ENCODE measurements at places on chromosomes 16 and 17. TPM values are rescaled to one million over a fixed set of nuclear protein-coding genes. Genes with fewer than 3 reads are reported as not detected.

- DNase-seq: no peak
Observed at GRCh38 chr17:40281663-40282062, 6.0 kb upstream of the CDC6 start.

The KCNJ18 gene
- not detected for total RNA-seq

The CSHL1 gene
- total RNA-seq: not detected

The MGAT5B gene
- 0.23 TPM for total RNA-seq

- DNase-seq: peak; percentile 90
Observed at GRCh38 chr16:3950343-3951193, 70.1 kb upstream of the CREBBP start.

DNA sequence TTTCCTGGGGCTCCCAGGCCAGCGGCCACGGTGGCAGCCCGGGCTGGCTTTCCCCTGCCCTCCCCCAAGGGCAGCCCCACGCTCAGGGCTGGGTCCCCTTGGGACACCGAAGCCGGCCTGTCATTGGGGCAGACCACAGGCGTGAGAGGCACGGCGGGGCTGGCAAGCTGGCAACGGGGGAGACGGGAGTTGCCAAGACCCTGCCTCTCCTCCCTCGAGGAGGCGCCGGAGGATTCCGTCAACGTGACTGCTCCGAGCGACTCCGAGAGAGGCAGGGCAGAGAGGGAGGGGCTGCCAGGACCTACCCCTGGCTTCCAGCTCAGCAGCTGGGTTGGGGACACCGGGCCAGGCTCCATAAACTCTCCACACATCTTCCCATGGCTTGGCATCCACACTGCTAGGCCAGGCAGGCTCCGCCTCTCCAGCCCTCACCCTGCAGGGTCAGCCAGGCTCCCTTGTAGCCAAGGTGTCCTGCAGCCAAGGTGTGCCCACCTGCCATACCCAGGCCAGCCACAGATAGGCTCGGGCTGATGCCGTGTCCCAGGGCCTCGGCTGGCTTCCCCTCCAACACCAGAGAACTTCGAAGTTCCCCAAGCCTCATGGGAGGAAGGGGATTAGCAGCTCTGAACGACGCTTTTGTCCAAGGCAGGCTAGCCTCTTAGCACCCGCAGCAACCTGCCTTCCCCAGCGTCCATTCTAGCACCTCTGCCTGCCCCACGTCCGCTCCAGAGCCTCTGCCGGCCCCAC lies 25.5 kb downstream of the TIMM22 start:
- no peak for DNase-seq

The SDK2 gene
- 3.6 TPM for total RNA-seq

DNA sequence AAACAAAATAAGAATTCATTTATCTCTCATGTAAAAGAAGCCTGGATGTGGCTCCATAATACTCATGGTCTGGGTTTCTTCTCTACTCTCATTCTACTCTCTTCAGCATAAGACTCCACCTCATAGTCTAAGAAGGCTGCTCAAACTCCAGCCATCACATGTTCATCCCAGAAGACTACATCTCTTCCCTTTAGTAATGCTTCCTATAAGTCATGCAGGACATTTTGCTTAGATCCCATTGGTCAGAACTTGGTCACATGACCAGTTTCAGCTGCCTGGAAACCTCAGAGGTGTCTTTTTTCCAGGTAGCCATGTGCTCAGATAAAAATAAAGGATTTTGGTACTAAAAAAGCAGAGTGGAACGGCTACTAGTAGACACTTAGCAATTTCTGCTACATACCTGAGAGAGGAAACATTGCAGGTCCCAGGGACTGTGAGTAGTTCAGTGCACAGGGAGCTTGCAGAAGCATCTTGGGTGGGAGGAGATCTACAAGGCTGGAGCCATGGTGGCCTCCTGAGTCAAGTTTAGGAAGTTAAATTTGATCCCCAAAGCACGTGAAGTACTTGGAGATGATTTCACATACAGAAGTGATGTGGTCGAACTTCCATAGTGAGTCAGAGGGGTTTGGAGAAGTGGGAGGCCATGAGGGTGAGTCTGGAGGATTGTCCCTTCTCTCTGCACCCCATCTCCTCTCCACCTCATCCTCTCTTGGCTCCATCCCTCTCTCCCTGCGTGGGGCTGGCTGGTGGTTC lies 110.2 kb downstream of the CCDC182 start:
- no peak for DNase-seq

- no peak for DNase-seq
Observed at GRCh38 chr16:57444711-57445110, 2.5 kb downstream of the CIAPIN1 start.

- no peak for DNase-seq
Observed at GRCh38 chr16:314351-314750, 31.4 kb downstream of the PDIA2 start.

GRCh38 chr17:859061-859823 lies 77.1 kb downstream of the MRM3 start:
- DNase-seq: peak; percentile 58

GRCh38 chr16:87369117-87369765 lies 14.3 kb downstream of the FBXO31 start:
- DNase-seq: no peak

DNA sequence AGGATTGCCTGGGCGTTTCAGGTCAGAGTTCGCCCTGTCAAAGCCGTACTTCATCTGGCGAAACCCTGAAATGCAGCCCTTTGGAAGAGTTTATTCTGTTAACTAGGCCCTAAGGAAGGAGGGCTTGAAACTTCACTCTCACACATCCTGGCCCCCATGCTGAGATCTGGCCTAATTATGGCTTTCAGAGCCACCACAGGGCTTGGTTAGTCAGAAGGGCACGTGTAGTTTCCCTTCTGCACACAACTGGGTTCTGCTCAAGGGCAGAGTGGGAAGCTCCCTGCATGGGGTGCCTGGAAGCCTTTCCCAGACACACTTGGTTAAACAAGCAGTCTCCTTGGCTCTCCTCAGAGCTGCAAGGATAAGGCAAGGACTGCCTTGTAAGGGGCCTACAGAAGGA lies 397.3 kb downstream of the SHISA9 start:
- DNase-seq: no peak

DNA sequence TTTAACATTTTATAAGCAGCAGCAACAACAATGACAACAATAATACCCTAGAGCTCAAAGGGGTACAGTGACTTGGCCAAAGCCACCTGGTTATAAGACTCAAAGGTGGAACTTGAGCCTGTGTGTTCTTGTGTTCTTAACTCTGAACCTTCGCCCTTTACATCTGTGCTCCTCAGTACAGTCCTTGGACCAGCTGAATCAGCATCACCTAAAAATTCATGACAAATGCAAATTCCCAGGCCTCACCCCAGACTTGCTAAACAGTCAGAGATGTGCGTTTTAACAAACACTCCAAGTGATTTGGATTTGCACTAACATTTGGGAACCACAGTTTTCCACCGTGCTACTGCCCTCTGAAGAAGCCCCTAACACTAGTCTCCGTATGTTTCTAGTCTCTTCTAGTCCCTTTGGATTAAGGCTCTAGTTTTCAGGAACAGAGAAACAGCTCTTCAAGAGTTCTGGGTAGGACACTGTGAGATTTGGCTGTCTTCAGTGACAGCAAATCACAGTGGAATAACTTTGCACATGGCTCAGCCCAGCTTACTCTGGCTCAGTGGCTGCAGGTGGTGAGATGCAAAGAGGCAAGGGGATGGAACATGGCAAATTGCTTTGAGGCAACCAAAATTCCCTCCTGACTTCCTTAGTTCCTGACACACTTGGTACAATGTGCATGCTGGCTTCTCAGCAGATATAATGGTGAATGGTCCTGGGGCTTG lies 151.0 kb upstream of the CDH11 start:
- DNase-seq: no peak

- no peak for DNase-seq
Observed at GRCh38 chr17:82838386-82839063, 1.3 kb downstream of the ZNF750 start.

The MMP15 gene
- 4.8 TPM for total RNA-seq

The EVI2B gene
- total RNA-seq: 3.0 TPM

The IL32 gene
- 9.9 TPM for total RNA-seq

GRCh38 chr17:8482546-8482945 lies 46.9 kb downstream of the NDEL1 start:
- DNase-seq: no peak

DNA sequence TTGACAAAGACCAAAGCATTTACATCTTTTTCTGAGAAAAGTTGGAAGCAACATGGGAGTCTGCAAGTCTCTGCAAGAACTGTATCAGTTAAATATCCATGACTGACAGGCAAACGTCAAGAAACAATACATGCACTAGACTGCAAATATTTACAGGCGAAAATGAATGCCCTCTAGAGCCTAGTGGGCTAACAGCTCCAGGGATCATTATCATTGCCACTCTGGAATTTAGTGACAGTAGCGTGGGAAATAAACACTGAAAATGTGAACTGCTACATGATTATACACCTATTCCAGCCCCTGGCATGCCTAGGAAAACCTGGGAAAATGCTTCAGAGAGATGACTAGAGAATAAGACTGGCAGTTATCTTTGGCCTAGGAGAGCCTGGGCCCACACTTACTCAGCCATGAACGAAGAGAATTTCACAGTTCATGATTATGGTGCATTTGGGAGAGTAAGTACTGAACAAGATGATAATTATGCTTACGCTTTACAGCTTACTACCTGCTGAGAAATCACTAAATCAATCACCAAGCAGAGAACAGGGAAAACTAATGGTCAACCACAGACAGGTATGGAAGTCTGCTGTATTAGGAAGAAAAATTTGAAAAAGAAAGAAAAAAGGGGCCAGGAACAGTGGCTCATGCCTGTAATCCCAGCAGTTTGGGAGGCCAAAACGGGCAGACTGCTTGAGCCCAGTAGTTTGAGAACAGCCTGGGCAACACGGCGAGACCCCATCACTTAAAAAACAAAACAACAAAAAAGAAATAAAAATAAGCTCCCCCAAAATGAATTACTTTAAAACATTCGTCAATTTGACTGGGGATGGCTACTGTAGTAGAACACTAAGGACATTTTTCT lies 66.6 kb upstream of the CLEC18B start:
- no peak for DNase-seq

DNA sequence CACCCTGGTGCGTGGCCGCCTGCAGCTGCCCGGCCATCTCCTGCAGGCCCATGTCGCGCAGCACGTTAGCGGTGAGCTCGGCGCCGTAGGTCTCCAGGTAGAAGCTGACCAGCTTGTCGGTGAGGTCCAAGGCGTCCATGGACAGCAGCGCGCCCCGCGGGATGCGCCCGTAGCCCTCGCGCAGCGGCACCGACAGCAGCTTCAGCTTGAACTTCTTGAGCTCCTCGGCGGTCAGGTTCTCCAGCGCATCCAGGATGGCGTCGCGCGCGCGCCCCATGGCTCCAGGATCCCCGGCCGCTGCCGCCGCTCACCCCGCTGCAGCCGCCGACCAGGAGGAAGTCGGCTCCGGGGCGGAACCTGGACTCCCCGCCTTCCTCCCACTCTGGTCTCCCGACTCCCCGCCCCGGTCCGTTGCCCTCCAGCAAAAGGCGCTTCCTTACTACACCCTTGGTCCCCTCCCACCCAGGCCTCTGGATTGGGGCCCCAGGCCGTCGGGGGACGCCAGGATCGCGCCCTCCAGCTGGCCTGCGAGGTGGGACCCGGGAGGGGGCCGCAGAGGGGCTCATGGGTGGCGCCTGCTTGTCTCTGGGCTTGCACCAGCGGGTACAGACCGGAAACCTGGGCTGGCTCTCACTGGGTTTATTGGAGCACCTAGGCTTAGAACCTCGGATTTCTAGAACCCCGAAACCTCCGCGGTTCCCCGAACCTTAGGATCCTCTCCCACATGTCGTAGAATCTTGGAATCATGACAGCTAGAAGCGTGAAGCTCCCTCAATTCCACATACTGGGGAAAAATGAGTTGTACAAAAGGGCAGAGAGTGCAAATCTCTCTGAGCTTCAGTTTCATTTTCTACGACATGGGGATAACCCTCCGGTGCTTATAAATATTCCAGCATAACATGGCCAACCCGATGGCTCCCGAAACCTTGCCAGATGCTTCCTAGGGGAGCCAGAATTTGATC lies at the start of gene PYCARD:
PYCARD (minus strand) TSS at position 347 of the 962 bp plus-strand sequence; CDS start at position 277, 70 bp downstream.
- peak; percentile 62 for DNase-seq

GRCh38 chr17:20966870-20967269 lies 75.9 kb downstream of the USP22 start:
- DNase-seq: no peak

GRCh38 chr17:77946900-77947645 lies 11.4 kb upstream of the TNRC6C start:
- no peak for DNase-seq

The PRR35 gene
- total RNA-seq: not detected

- no peak for DNase-seq
Observed at GRCh38 chr16:12971241-12971640, 69.8 kb downstream of the SHISA9 start.

The FNDC8 gene
- not detected for total RNA-seq

GRCh38 chr17:29847527-29848400 lies 82.3 kb downstream of the SSH2 start:
- no peak for DNase-seq

The AANAT gene
- not detected for total RNA-seq

- no peak for DNase-seq
Observed at GRCh38 chr17:80940171-80941123, 51.2 kb upstream of the CHMP6 start.

The NGFR gene
- total RNA-seq: 0.35 TPM

DNA sequence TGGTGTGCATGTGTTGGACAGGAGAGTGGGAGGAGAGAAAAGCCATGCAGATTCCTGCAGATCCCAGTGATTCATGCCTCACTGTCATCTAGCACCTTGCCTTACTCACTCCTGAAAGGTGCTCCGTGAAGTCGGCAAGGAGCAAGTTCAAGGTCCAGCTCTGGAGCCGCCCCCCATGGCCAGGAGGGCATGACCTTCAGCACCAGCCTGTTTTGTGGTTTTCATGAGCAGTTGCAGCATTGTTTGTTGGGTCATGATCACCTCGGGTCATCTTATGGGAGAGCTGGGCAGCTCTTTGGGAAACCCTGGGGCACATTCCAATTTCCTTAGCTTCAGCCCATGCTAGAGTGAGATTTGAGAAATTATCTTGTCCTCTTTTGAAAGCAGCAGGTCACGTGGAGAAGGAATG lies 137.5 kb upstream of the IRX3 start:
- DNase-seq: no peak

DNA sequence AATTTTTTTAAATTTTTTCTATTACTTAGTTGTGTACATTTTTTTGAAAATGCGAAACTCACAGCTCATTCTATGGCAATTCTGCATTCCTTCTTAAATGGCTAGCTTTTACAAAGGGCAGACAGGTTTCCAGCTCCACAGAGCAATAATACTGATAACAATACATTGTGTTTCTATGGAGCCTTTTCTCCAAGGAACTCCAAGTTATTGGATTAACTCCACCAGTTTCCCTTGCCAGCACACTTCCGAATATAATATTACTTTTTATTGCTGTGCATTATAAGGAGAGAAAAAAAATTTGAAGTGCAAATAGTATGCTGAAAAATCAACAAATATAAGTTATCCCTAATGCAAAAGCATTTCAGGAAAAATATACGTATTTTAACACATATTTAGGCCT lies 127.5 kb upstream of the PSMD7 start:
- no peak for DNase-seq

The PRAC1 gene
- not detected for total RNA-seq

DNA sequence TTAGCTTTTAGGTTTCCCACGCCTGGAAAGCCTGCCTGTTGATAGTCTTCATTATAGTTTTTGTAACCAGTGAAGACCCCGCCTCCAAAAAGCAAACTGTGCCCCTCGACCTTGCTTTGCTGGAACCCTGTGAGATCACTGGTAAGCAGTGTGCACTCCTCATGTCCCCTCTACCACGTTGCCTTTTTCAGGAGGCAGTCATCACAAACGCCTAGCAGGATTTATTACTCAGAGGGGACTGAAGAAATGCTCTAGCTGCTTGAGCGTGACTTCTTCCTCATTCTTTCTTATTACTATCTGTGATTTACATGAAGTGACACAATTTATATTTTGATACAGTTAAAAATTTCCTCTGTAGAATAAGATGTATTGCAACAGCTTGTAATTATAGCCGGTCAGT lies 6.5 kb upstream of the KRTAP3-1 start:
- DNase-seq: no peak

The GRIN2A gene
- 0.08 TPM for total RNA-seq
